A549 treated with GW870086 at 1 μM for 4 hours (cell line): ENCODE measurements at places on chromosomes 7 and 10. TPM values are rescaled to one million over a fixed set of nuclear protein-coding genes. Genes with fewer than 3 reads are reported as not detected.

LBX1 gene
- total RNA-seq: not detected in 5 replicates

EMX2 gene
- not detected in 5 replicates for total RNA-seq

VWDE gene
- total RNA-seq: 0.31 to 0.76 TPM (median 0.57 TPM) in 5 replicates

ITPRID1 gene
- total RNA-seq: not detected in 5 replicates

TMEM270 gene
- total RNA-seq: 0.32 TPM in 1 of 5 replicates, not detected in the others
